NCI-H2029 (cell line): ENCODE measurements at places on chromosomes 2 and 18.

GRCh38 chr2:80621656-80622055 is 317.1 kb upstream of the LRRTM1 start:
- no peak for DNase-seq

DNA sequence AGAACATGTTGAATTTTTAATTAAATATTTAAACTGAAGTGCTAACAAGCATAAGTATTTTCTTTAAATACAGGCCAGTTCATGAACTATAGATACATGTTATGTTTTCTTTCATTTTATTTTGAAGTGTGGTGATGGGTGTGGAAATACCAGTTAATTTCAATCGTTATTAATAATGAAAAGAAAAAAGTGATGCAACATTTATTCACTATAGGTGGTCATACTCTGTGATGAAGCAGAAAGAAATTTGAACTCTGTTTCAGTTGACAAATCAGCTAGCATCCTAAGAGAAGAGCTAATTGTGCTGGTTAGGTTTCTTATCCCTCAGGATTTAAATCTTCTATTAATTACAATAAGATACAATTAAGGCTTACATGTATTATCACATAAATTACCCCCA is 795.1 kb upstream of the DDX18 start:
- DNase-seq, result no peak

DNA sequence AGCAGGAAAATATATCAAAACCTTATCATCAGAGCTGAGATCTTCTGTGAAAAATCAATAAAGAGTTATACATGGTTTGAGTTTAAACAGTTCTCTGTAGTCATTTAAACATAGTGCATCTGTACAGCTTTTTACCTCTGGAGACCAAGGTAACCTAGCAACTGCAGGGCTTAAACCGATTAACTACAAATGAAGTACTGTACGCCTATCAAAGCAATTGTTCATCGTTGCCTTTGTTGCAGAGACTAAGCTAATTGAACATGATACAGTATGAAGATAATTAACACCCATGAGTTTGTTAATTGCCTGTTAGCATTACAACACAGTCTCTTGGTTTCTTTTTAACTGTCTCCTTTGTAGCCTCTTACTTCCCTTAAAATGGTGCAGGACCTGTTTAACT is 147.9 kb downstream of the LNPK start:
- no peak for DNase-seq

DNA sequence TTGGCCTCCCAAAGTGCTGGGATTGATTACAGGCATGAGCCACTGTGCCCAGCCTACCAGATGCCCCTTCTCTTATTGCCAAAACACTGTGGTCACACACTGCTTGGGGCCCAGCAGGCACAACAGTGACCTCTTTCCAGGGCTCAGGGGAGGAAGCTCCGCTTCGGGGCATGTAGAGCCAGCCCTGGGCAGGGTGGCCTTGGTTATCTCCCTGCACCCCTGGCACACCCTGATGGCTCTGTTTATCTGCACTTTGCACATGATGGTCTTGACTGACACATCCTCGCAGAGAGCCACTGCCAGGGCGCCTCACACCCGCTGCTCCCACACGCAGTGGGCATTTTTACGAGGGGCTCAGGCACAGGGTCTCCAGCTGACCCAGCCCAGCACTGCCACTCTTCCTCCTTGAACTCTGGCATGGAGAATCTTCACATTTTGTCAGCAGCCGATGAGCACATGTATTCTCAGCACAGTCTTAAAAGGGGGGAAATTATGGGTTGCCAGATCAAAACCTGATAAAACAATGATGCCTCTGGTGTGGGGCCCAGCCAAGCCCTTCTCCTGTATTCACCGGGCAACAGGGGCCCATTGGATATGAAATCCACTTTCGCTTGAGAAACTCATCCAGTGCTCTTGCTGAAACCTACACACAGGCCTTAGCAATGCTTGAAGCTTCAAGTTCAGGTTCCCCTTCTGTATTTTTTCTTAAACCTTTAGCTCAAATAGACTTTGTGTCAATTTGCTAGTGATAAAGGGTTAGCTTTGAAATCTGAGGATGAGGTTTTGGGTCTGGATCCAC is 5.9 kb downstream of the GYPC start:
- no peak for DNase-seq

DNA sequence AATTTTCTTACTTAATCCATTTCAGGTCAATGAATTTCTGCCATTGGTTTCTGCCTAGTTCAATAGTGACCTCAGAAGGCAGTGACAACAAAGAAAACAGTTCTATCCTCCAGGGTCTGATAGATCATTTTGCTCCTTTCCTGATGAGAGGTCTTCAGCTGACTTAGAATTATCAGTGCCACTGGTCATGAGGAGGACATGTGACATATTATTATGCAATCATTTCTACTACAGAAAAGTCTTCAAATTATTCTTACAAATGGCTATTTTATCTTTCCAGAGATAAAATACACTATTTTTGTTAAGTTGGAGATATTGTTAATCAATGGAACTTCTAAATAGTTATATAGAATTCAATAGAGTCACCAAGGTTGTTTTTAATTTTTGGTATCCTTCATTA is 360.0 kb upstream of the GALNT5 start:
- DNase-seq, result no peak

- no peak for DNase-seq
These were observed 22.1 kb downstream of the MFF start for GRCh38 chr2:227347117-227347516.

DNA sequence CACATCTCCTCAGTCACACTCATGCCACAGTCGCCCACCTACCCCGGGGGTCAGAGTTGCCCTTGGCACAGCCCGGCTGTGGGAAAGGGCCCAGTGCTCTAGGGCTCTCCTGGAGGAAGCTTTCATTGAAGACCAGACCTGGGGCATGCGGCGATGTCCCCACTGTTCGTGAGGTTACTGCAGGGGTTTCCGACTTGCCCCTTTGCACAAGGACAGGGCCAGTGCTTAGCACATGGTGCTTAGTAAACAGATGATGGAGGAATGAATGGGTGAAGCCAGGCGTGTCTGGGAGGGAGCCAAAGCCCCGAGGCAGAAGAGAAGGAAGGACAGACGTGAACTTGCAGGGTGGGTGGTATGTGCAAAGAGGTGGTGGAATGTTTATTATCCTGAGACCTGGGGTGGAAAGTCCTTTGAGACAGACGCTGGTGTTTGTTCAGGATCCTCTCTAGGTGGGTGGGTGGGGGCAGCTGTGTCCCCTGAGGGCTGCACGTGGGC is 205.9 kb upstream of the ARL4C start:
- no peak for DNase-seq

GRCh38 chr2:240013343-240013742 is 11.8 kb downstream of the NDUFA10 start:
- no peak for DNase-seq

DNA sequence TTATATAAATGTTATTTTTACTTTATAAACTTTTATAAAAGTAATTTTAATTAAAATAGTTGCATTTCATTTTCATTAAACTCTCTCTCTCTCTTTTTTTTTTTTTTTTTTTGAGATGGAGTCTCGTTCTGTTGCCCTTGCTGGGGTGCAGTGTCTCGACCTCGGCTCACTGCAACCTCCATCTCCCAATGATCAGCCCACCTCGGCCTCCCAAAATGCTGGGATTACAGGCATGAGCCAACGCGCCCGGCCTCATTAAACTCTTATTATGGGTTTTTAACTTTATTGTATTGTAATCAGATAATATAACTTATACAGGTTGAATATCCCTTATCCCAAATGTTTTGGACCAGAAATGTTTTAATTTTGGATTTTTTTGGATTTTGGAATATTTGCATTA is 10.9 kb upstream of the NPPC start:
- DNase-seq, result no peak

DNA sequence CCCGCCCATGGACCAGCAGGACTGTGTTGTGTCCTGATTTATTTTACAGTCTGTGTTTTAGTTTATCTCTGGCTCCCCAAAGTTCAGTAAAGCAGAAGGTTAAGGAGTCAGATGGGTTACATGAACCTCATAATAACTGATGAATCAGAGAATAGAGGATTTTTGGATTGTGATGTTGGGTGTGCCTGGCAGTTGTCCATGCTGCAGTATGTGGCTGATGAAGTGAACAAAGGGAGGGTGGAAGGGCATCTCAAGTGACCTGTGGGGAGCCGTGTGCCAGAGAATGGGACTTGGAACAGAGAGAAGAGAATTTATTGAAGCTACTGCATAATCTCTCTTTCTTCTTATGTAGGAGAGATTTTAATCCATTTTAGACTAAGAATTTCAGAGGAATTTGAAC is 145.5 kb downstream of the MAP4K4 start:
- no peak for DNase-seq

DNA sequence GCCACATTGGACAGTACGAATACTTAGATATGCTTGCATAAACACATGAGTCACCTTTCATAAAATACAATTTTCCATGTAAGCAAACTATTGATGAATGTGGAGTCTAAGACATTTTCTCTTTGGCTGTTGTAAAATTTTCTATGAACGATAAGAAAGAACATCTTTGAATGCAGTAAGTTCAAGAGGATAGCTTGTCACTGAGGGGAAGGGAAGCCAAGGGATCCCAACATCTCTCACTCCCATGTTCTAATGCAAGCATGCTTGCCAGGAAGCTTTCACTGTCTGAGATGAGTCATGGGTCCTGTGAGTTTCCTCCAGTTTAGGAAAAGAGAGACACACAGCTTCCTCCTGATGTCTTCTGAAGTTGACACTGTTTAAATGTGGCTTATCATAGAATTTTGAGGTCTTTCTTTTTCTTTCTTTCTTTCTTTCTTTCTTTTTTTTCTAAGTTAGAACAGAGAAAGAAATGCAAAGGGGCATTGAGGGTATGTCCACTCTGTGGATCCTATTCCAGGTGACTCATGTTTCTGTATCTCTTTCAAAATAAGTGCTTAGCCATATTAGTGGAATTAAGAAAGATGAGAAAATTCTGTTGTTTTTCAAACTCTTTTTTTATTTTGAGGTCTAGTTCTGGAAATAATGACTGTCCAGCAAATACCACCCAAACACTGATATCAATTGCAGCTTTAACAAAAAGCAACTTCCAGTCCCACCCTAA is 146.6 kb downstream of the RDH14 start:
- DNase-seq, result no peak

- DNase-seq, result no peak
These were observed 281.8 kb downstream of the GULP1 start for GRCh38 chr2:188573453-188573852.

DNA sequence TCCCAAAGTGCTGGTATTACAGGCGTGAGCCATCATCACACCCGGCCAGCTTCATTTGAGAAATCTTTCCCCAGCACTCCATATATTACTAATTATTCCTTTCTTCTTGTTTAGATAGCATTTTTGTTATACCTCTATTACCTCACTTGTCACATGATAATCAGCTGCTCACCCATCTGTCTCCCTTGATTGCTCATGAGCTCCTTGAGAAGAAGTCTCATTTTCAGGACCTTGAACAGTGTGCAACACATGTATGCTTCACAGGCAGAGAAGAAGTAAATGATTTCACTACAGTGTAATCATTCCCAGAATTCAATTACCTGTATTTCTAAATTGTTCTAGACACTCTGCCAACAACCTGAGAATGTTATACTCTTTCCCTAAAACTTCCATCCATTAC is 6.2 kb downstream of the PAIP2B start:
- no peak for DNase-seq

GRCh38 chr2:167550448-167550847 is 662.2 kb downstream of the XIRP2 start:
- DNase-seq, result peak; percentile 16

DNA sequence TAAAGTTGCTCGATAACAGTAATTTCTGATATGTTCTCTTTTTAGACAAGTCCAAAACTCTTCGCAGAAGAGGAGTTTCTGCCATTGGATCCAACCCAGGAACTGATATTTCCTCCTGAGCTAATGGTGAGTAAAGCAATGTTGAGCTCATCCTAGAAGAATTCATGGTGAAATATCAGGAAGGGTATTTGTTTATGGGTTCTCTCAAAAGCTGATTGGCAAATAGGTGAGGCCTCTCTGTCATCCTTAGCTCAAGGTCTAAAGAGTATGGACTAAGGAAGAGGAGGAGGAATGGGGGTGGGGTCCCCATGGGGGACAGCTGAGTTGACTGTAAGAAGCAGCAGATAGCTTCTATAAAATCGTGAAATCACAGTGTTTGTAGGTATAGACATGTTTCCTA is 18.2 kb downstream of the AOX1 start:
- no peak for DNase-seq

GRCh38 chr2:170073288-170073687 is 104.7 kb upstream of the MYO3B start:
- DNase-seq, result no peak

- peak; percentile 42 for DNase-seq
These were observed 84.0 kb upstream of the PELI1 start for GRCh38 chr2:64228126-64228678.

DNA sequence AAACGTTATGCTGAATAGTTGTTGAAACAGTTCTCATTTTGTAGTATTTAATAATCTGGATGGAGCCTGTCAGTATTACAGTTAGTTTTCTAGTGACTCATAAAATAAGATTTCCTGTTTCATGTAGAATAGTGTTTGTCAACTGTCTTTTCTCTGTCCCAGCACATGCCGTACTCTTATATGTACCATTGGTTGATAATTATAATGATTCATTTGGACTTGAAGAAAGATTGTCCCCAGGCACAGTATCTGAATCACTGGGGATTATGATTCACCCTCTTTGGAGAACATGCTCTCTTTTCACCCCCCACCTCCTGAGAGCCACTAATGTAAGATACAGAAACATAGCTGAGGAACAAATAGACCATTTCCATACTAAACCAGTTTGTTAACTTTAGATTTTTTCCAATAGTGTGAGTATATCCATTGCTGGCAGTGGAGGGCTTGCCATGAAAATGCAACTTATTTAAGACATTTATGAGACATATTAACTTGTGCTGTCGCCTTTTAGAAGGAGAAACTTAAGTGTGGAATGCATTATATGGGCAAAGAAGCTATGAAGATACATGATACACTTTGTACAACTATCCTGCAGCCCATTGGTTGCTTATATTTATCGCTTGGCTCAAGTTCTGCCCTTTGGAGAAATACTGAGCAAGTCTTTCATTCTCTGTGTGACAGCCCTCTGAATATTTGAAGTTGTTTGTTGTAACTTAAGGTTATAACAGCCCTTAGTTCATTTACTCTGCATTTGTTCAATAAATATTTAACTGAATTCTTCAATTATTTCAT is 12.4 kb downstream of the COPS8 start:
- no peak for DNase-seq

DNA sequence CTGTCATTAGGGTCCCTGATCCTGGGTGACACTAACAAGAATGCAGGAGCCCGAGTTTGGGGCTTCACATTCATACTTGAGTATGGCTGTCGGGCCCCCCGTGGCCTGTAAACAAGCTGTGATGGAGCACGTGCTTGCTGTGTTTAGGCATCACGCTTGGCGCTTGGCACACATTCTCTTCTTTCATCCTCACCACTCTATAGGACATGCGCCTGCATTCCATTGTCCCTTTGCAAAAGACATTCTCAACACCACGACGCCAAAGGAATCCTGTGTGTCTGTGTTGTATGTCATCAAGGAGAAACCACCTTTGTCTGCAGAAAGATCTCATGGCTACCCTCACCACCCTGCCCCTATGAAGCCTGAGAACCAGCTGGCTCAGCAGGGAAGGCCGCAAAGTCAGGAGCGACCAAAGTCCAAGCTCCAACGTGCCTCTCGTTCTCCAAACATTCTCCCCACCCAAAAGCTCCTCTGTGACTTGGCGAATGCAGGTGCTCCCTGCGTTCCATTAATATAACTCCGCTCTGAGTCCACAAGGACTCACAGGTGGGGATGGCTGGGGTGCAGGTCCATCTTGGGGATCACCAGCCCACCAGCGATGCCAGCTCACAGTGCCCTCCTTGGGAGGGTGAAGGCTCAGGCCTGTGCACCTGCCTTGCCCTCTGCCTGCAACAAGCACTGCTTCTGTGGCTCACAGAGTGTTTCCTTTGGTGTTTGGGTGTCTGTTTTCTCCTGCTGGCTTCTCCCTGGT is 6.2 kb upstream of the PER2 start:
- DNase-seq, result no peak

GRCh38 chr2:132489150-132489549 is 72.5 kb downstream of the GPR39 start:
- DNase-seq, result no peak
